ENCODE measurements at places on chromosomes 12 and 14.

DNA sequence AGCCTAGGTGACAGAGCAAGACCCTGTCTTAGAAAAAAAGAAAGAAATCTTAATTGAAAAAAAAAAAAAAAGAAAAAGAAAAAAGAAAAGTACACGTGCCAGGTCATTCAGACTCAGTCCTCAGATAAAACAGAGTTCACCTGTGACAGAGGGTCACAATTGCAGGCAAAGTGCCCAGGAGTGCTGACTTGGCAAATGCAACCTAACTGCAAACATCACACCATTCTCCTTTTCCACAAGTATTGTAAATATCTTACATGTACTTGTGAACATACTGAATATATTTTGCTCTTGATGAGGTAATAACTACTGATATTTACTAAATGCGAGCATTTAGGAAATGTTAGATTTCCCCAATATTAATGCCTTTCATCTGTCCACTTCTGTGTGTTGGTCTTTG lies 9.0 kb upstream of the COL2A1 start:
- DNase-seq, result no peak

DNA sequence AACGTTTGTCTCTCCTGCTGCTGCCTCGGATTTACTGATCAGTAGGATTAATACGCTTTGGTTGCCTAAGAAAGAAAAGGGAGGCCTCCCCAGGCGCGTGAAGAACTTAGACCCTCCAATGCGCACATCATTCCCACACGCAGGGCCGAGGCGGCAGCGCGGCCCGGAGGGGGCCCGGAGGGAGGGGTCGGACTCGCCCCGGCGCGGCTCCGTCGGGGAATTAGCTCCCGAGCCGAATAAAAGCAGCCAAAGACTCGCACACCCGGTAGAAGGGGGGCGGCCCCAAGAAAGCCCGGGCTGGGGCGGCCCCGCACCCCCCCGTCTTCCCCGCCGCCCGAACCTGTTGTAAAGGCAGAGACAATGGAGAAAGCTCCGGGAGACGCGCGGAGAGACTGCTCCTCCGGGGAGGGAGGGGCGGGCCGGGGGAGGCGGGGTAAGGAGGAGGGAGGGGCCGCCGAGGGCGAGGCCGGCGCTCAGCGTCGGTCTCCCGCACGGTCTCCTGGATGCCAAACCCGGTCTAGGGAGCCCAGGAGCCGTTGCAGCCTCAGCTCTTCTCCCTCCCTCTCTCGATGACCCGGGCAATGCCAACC lies at the start of gene NELL2:
NELL2 (minus strand) TSS at position 362 of the 590 bp plus-strand sequence. CDS start 446 bp downstream, outside the sequence.
- peak; percentile 25 for DNase-seq

GRCh38 chr12:40286583-40286982 lies 61.8 kb downstream of the LRRK2 start:
- no peak for DNase-seq

GRCh38 chr14:28777471-28778137 lies 11.0 kb downstream of the FOXG1 start:
- DNase-seq, result no peak

- no peak for DNase-seq
Observed at GRCh38 chr14:61489932-61490331, 168.6 kb downstream of the PRKCH start.

DNA sequence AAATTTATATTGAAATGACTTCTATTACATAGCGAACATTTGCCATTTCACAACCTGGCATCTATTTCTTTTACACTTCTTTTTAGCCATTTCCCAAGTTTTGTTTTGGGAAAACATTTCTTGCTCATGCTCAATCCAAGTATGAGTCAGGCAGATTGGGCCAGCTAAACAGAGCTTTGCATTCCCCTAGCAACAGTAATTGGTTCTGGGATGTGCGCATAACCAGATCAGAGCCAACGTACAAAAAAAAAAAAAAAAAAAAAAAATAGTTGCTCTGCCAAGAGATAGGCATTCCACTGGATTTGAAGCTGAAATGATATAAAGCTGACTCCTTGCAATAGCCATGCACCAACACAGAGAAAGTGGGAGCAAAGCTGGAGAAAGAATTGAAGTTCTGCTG lies 37.5 kb downstream of the PLCZ1 start:
- no peak for DNase-seq

- no peak for DNase-seq
Observed at GRCh38 chr12:53244337-53244736, 12.3 kb upstream of the RARG start.

- no peak for DNase-seq
Observed at GRCh38 chr12:111201036-111201435, 167.9 kb downstream of the PHETA1 start.

GRCh38 chr14:34883954-34884353 lies 8.8 kb upstream of the BAZ1A start:
- no peak for DNase-seq

DNA sequence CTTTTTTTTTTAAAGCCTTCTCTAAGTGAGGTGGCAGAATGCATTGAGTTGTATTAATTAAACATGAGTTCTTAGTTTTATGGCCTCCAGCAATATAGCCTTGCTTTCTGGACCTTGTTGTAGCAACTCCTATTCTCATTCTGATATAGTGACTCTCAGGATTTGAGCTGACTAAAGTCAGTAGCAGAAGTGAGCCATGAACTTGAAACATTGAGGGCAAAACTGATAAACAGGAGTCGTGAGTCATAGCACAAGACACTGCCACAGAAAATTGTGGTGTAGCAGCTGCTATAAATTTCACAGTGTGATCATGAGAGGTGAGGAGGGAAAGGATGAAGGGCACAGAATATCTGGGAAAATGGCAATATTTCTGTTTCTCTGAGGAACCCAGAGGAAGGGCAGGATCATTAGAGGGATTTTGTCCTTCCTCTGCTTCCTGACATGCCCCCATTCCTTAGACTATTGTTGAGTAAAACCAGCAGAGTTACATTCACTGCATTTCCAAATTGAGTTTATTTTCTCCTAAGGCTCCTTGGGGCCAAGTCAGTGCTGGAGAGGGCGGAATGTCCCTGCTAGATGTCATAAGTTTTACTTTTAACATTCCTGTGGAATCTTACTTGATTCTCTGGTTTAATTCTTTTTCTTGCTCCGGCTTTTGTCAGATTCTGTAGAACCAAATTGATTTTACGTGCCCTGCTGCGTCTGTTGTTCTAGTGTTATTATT lies 7.5 kb downstream of the KLRG1 start:
- no peak for DNase-seq

- no peak for DNase-seq
Observed at GRCh38 chr14:101398011-101398410, 163.3 kb upstream of the DIO3 start.

- DNase-seq, result no peak
Observed at GRCh38 chr14:60174352-60175254, 9.4 kb upstream of the DHRS7 start.

- DNase-seq, result no peak
Observed at GRCh38 chr12:32446316-32447119, 47.2 kb downstream of the FGD4 start.

DNA sequence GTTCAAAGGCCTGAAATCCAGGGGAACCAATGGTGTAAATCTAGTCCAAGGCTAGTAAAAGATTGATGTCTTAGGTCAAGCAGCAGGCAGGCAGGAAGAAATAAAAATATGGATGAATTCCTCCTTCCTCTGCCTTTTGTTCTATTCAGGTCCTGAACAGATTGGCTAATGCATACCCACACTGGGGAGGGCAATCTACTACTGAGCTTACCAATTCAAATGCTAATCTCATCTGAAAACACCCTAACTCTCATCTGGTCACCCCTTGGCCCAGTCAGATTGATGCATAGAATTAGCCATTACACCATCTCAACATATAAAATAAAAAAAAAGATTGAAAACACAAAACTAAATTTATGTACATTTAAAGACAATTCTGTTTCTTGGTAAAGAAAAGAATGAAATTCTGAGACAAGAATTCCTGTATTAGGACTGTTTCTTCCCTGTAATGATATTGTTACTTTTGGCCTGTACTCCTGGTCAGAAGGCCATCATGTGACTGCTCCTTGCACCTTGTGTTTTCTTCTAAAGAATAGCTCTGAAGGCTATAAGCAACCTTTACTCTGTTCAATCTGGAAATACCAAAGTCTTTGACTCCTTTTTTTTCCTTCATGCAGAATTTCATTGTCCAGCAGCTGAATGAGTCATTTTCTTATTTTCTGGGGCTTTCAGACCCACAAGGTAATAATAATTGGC lies 19.9 kb downstream of the CLEC6A start:
- DNase-seq, result no peak

- no peak for DNase-seq
Observed at GRCh38 chr14:33699300-33699983, 251.4 kb downstream of the EGLN3 start.
